ENCODE measurements at places on chromosomes 11 and 22.

DNA sequence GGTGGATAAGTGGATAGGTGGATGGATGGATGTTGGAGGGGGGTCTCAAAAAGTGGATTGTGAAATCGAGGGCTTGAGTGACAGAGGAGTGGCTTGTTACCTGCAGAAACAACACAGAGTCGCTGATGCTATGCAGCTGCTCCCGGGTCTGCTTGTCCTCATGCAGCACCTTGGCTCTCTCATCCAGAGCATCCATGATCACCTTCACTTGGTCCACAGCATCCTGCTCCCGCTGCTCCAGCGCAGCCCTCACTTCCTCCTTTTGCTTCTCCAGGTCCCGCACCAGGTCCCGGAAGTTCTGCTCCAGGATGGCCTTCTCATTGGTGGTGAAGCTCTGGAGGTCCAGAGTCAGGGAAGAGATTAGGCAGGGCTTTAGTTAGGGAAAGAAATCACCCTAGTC lies 10.7 kb downstream of the TRIM29 start:
- no peak for DNase-seq

- DNase-seq = peak; percentile 69
Observed at GRCh38 chr11:129593098-129593497, 217.4 kb downstream of the BARX2 start.

DNA sequence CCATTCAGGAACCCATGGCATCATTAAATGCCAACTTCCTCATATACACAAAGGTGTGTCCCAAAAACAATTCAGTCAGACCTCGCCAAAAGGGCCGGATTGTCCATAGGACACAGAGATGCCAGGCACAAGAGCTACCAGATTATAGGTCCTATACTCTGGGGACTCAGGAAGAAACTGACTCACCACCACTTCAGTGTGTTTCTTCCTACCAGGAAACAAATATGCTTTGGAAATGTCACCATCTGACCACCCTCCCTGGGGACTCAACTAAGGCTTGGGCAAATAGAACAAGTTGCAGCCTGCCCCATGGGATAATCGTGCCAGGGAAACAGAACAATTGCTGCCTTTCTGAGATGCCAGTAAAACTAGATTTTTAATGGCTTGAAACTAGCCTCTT lies 11.7 kb downstream of the POU2AF3 start:
- DNase-seq = peak; percentile 76

DNA sequence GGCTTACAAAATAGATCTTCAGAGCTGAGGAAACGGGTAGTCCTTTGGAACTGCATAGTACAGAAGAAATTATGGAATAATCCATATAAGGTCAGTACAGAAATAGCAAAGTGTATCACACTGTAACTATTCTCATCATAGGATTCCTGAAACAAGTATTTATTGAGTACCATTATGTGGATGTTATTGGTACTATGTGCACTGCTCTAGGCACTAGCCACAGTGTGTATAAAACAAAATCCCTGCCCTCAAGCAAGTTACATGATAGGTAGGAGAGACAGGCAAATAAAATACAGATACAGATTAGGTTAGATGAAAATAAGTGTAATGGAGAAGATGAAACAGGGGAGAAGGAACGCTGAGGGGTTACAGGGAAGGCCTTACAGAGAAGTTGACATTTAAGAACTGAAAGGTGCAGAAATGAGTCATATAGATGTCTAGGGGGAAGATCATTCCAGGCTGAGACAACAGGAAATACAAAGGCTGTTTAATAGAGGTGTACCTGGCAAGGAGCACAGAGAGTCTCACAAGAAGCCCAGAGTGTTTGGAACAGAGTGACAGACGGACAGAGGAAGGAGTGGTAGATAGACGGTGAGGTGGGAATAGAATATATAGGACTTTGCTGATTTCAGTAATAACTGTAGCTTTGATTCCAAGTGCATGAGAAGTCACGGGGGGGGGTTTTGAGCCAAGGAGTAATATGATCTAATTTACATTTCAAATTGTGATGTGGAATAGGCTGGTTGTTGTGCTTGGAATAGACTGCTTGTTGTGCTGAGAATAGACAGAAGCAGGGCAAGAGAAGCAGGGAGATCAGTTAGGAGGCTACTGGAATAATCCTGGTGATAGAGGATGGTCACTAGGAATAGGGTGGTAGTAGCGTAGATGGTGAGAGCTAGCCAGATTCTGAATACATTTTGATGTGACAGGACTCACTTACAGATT lies 13.7 kb downstream of the RNF141 start:
- DNase-seq = no peak

DNA sequence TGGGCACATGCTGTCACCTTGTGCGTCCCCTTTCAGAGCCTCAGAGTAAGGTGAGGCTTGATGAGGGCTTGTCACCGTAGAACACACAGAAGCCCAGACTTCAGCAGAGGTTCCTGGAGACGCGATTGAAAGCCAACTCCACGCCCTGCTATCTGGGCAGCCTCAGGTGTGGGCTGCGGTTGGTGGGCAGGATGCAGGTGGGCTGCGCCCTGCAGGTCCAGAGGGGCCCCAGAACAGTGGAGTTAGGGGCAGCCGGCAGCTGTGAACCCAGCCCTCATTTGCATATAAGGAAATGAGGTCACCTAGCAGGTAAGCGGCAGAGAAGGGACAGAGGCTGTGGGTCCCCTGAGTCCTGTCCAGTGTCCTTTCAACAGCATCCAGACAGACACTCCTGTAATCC lies 15.4 kb downstream of the PHLDA2 start:
- DNase-seq = no peak

DNA sequence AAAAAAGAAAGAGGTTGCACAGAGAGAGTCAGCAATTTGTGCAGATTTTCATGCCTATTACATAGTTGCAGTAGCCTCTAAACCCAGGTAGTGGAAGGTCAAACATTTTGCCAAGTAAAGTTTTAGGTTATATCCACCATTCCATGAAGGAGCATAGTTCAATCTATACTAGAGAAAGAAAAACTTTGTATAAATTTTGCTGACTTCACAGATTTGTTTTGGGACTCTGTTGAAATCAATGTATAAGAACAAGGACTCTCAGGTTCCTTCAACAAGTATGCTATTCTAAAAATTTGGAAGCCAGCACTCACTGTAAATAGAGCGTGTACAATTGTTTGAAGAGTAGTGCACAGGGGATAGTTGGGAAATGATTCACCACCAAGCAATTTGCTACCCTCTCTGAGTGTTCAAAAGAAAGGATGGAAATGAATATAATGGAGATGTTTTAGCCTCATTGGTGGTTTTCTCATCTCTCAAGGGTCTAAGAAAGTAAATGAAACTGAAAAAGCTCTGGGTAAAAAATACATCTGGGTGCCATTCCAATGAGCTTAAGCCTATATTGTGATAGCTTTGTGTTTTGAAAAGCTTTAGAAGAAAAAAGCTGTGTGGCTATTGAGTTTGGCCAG lies 508.4 kb upstream of the LUZP2 start:
- peak; percentile 7 for DNase-seq

GRCh38 chr22:41752011-41752970 lies 48.2 kb upstream of the CCDC134 start:
- DNase-seq = no peak

- DNase-seq = peak; percentile 40
Observed at GRCh38 chr11:130737866-130738431, 178.3 kb downstream of the SNX19 start.

DNA sequence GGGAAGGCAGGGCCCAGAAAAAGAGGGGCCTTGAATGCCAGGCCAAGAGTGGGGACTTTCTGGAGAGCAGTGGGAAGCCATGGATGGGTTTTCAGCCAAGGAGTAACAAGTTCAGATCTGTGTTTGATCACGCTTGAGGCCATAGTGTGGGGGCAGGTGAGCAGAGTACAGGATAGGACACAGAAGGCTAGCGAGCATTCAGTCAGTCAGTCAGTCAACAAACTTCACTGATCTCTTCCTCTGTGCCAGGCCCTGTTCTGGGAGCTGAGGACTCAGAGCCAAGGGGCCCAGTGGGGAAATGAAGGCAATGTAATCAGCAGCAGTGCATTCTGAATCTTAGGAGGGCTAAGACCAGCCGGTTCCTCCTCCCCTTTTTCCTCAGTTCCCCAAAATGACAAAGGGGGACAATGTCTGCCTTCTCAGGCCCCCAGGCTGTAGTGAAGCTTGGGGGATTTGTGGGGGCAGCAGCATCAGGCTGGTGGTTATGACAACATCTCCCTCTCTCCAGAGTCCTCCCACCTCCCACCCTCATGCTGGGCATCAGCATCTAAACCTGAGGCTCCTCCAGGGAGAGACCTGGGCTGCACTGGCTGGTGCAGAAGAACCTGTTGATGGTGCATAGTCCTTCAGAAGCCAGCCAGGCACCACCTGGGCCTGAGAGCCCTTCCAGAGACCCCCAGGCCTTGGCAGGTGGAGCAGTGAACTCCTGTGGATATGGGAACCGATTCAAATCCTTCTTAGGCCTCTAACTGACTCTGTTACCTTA lies 42.9 kb upstream of the TPBGL start:
- no peak for DNase-seq

DNA sequence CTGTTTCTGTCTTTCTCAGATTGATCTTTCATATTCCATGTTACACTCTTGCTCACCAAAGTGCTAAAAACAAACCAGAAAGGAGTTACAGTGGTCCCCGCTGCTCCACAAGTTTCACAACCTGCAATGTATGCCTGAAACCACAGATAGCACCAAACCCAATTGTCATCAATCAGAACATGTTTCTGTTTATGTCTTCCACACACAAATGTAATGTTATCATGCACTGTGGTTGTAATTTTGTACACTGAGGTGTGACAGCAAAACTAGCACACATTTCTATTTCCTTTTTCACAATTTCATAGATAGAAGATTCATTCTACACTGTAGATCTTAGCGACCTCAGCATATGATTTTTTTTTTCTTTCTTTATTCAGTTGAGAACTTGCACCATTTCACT lies 1045.9 kb upstream of the RAG2 start:
- no peak for DNase-seq

DNA sequence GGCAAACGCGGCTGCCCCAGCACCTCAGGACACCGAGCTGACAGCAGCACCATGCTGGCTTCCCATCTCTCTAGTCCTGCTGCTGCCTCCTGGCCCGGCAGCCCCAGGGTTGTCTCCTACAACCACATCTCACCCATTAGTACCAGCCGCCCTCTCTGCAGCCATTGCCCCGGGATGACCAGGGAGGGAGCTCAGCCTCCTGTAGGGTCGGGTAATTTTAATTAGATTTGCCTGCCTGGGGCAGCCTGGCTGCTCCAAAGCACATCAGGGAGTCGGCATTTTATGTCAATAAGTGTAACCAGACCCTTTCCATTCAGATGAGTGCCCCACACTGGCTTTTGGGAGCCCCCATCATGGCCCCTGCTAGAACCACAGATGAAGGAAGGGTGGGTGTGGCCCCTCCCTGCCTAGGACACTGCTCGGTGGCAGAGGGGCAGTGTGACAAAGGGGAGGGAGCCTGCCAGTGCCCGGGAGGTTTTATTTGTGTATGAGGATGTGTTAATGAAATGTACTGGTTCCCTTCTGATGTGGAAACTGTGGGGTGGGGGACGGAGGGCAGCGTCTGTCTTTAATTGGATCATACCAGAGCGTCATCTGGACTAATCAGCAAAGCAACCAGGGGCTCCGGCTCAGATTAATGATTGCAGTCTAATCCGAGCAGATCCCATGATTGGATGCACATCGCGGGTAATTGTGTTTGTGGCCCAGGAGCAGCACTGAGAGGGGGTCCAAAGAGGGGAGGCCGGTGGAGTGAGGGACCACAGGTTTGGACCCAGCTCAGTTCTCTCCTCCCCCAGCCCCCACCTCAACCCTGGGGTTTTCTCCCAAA lies 125.3 kb downstream of the FEZ1 start:
- peak; percentile 86 for DNase-seq

- no peak for DNase-seq
Observed at GRCh38 chr11:65290448-65291165, 24.1 kb upstream of the CDC42EP2 start.

DNA sequence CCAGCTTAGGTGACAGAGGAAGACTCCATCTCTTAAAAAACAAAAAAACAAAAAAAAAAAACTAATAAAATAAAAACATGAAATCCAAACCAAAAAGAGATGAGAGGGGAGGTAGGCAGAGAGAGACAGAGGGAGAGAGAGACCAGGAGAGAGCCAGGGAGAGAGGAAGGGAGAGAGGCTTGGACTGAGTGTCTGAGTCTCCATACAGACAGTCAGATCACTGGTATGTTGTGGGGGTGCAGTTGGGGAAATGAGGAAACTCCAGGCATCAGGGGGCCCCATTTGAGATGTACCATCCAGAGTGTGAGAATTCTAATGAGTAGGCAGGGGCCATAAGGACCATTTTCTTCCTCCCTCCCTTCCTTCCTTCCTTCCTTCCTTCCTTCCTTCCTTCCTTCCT lies 53.1 kb upstream of the SEPTIN5 start:
- no peak for DNase-seq

- no peak for DNase-seq
Observed at GRCh38 chr22:31764785-31765184, 11.0 kb downstream of the DEPDC5 start.

DNA sequence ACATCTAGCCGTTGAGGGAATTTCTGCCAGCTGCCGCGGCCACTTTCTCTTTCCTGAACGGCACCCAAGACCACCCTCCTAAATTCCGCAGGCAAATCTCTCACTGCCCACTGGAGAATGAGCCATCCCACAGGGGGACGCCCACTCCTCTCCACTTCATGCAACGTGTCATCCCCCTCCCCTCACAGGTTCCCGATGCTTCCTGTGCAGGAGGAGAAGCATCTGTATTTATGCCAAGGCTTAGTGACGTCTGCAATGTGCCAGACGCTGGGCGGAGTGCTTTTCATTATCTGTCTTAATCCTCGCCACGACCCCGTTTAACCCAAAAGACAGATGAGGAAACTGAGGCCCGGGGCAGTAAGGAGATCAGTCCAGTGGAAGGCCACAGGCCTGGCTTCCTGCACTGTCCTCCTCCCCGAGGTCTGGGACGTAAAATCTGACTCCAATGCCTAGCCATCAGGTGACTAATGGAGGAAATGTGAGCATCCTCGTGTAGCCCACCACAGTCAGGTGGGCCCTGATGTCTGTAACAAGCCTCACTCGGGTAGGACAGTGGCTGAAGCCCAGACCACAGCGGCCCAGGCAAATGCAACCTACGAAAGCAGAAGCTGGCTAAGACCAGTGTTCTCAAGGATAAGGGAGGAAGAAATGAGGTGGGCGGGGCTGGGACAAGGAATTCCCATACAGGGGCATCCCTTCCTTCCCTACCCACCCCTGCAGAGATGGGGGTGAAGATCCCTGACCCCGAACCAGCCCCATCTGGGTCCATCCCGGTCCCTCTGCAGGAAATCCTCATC lies 23.1 kb downstream of the MN1 start:
- no peak for DNase-seq

GRCh38 chr11:117492578-117493251 lies 165.1 kb downstream of the CEP164 start:
- no peak for DNase-seq

DNA sequence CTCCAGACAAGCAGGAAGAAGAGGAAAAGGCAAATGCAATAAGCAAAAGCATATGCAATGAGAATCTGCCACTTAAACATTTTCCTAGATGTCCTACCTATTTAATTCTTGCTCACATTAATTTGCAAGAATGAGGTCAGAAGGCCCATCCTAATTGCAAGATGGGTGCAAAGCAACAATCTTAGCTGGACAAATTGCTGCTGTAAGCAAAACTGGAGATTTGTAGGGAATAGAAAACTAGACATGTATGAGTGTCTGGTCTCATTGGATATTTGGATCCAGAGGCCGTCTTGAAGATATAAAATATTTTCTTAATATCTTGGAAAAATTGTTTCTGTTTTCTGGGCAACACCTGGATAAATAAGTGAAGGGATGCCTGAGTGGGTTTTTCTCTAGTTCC lies 150.1 kb upstream of the PGR start:
- no peak for DNase-seq

GRCh38 chr22:24834845-24835570 lies 29.0 kb downstream of the SGSM1 start:
- peak; percentile 32 for DNase-seq

Data from NCI-H1417 (cell line).